ENCODE measurements at places on chromosomes 12 and 14.
A peak's percentile ranks its signal among the peaks of the same experiment; 100 is the strongest.

DNA sequence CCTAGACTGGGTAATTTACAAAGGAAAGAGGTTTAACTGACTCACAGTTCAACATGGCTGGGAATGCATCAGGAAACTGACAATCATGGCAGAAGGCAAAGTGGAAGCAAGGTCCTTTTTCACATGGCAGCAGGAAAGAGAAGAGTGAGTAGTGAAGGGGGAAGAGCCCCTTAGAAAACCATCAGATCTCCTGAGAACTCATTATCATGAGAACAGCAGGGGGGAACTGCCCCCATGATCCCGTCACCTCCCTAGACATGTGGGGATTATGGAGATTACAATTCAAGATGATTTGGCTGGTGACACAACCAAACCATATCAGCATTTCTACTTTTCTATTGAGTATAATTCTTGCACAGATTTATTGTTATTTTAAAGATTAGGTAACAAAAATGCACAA is 822.1 kb upstream of the FLRT2 start:
- no peak for DNase-seq

GRCh38 chr12:57479043-57479375 is 657 bp downstream of the ARHGAP9 start:
- peak; percentile 46 for DNase-seq

GRCh38 chr12:79452906-79453305 is 237.9 kb downstream of the PAWR start:
- DNase-seq = no peak

DNA sequence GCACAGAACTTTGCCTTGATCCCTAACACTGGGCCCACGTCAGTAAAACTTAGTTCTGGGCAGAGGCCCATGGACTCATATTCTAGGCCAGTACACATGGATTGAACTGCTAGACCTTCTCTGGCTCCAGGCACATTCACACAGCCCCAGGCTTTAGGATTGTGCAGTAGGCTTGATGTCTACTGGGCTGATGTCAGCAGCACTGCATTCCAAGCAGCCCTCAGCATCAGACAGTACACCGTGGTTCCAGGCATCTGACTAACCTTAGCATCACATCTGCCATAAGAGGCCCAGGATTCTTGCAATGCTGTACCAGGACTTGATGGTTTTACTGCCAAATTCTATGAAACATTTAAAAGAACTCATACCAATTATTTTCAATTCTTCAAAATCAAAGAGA is 301.9 kb downstream of the CCER1 start:
- DNase-seq = no peak

- DNase-seq = no peak
Measured at GRCh38 chr12:66717036-66717673, 38.3 kb upstream of the GRIP1 start.
